SJCRH30 (cell line): ENCODE measurements at places on chromosomes 12 and 14. TPM values are rescaled to one million over a fixed set of nuclear protein-coding genes. Genes with fewer than 3 reads are reported as not detected.

GRCh38 chr12:117836999-117837736 lies 131.6 kb downstream of the KSR2 start:
- no peaks in the 10 kb centered on the region for H3K36me3 ChIP-seq
- no peak overlapping the region for H3K4me3 ChIP-seq
- no peak overlapping the region for H3K27ac ChIP-seq
- no peaks in the 10 kb centered on the region for H3K27me3 ChIP-seq
- peak; percentile 83 for DNase-seq
- H3K4me1 ChIP-seq = no peaks in the 10 kb centered on the region

GRCh38 chr14:43123544-43123943 lies 1383.5 kb downstream of the FSCB start:
- H3K36me3 ChIP-seq = no peaks in the 10 kb centered on the region
- no peak for DNase-seq
- H3K4me1 ChIP-seq = no peaks in the 10 kb centered on the region
- H3K27me3 ChIP-seq = no peaks in the 10 kb centered on the region

DNA sequence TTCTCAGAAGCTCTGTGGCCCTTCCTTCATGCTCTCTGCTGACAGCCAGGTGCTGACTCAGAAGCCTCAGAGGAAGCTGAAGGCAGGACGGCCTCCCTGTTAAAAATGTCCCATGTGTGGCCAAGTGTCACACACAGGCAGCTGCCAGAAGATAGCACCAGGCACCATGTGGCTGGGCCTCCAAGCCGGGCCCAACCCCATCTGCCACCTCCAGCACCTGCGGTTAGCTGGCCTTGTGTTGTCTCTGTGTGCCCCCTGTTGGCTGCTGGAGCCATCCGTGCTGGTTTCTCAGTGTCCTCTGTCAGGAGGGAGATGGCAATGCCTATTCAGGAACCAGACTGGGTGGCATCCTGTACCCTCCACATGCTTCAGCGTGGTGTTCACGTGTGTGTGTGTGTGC lies 63.2 kb downstream of the TSPAN11 start:
- H3K4me1 ChIP-seq = 0 out of 2 replicates have a peak, but pooled peaks cover 3% of the 10 kb centered on the region
- H3K27ac ChIP-seq = no peak overlapping the region
- H3K36me3 ChIP-seq = no peaks in the 10 kb centered on the region
- no peak overlapping the region for H3K4me3 ChIP-seq
- peak; percentile 82 for DNase-seq

- H3K4me1 ChIP-seq = no peaks in the 10 kb centered on the region
- H3K36me3 ChIP-seq = no peaks in the 10 kb centered on the region
- no peak overlapping the region for H3K4me3 ChIP-seq
- no peaks in the 10 kb centered on the region for H3K27me3 ChIP-seq
- H3K27ac ChIP-seq = no peak overlapping the region
Measured at GRCh38 chr12:102010265-102010994, 51.4 kb downstream of the WASHC3 start.

- H3K27me3 ChIP-seq = no peaks in the 10 kb centered on the region
- H3K27ac ChIP-seq = no peak overlapping the region
- H3K4me3 ChIP-seq = no peak overlapping the region
- no peaks in the 10 kb centered on the region for H3K36me3 ChIP-seq
- H3K4me1 ChIP-seq = no peaks in the 10 kb centered on the region
Measured at GRCh38 chr14:86015511-86015910, 485.6 kb downstream of the FLRT2 start.

GRCh38 chr12:58588770-58589169 lies 331.5 kb downstream of the LRIG3 start:
- H3K4me1 ChIP-seq = peaks cover 15% of the 10 kb centered on the region
- no peak for DNase-seq
- H3K36me3 ChIP-seq = no peaks in the 10 kb centered on the region
- H3K4me3 ChIP-seq = no peak overlapping the region
- no peaks in the 10 kb centered on the region for H3K27me3 ChIP-seq
- H3K27ac ChIP-seq = no peak overlapping the region

DNA sequence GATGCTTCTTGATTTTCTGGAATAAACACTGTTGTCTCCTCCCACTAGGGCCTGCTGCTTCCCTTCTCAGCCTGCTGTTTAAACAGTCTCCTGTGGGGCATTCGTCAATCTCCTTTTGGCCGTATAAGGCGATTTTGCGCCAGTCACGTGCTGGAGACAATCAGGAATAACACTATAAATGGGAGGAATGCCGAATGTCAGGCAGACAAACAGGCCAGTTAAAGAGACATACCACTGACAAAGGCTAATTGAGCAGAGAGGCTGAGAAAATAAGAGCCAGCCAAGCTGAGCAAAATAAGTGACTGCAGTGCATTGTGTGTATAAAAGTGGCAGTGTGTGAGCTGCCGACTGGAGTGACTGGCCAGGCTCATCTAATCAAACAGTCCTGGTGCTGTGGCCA lies 23.3 kb downstream of the DMAC2L start:
- no peak overlapping the region for H3K27ac ChIP-seq
- H3K27me3 ChIP-seq = no peaks in the 10 kb centered on the region
- H3K36me3 ChIP-seq = no peaks in the 10 kb centered on the region
- DNase-seq = no peak
- no peak overlapping the region for H3K4me3 ChIP-seq

DNA sequence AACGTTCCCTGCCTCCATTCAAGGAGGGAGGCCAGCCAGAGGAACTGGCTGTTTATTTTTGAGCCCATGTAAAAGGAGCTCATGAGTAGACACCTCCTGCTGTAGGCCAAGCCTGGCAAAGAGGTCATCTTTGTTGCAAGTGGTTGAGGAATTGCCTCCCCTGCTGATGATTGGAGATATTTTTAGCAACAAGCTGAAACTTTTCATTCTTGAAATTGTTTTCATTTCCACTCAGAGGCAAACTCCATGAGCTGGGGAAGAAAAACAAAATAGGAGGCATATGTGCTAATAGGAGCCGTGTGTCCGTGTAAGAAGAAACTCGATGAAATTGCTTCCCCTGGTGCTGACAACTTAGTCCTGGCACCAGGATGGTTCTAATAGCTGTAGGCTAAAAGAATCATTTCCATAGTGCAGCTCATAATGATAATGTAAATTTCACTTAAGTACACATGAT lies 440.1 kb upstream of the FAR2 start:
- H3K27ac ChIP-seq = no peak overlapping the region
- H3K4me3 ChIP-seq = no peak overlapping the region
- no peaks in the 10 kb centered on the region for H3K27me3 ChIP-seq
- H3K4me1 ChIP-seq = no peaks in the 10 kb centered on the region
- no peak for DNase-seq

DNA sequence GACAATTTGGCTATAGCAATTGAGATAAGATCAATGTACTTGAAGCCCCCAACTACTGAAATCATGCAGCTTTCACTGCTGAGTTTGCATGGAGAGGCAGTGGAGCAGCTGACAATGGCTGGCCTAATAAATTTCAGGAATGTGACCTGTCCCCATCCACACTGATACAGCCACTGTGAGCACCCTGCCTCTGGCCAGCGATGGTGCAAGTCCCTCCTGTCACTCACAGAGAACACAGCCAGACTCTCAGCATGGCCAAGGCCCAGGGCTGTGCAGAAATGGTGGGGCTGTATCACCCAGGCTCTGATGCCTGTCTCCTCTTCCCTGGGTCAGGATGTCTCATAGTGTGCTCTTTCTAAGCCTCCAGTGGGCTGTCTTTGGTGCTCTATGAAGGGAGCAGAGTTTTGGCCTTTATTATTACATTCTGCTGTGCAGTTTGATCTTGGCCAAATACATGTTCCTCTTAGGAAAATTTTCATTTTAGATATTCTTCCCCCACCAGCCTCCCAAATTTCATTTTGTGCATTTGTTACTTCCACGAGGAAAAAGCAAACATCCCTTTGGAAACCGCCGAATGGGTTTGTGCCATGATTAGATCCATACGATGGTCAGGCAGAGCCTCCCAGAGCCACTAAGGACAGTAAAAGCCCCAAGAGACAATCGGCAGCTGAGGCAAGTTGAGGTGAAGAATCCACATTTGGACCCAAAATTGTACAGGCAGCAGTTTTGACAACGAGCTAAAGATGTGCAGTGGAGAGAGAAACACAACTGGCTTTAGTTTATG lies 85.1 kb upstream of the WSCD2 start:
- H3K4me1 ChIP-seq = no peaks in the 10 kb centered on the region
- H3K27ac ChIP-seq = no peak overlapping the region
- no peak for DNase-seq
- H3K4me3 ChIP-seq = no peak overlapping the region

GRCh38 chr14:43249591-43249990 lies 1257.5 kb downstream of the FSCB start:
- no peaks in the 10 kb centered on the region for H3K36me3 ChIP-seq
- H3K4me1 ChIP-seq = no peaks in the 10 kb centered on the region
- no peaks in the 10 kb centered on the region for H3K27me3 ChIP-seq
- H3K4me3 ChIP-seq = no peak overlapping the region

DNA sequence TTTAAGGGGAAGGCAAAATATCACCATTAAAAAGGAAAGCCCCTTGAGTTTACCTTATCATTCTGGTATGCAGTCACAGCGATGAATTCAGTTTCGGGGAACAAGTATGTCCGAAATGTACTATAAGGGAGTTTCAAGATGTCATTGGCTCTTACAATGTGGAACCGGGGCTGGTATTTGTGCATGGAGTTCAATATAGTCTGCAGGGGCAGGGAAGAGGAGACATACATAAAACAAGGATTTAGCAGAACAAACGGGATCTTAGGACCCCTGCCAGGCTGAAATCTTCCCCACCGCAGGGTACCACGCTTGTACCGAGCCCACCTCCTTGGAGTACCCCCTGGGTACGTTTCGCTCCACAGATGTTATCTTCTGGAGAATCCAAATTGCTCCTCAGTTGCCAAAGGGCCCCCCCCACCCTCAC lies 4.5 kb downstream of the TBX3 start:
- H3K36me3 ChIP-seq = no peaks in the 10 kb centered on the region
- no peak for DNase-seq
- H3K4me1 ChIP-seq = no peaks in the 10 kb centered on the region
- no peak overlapping the region for H3K27ac ChIP-seq
- no peaks in the 10 kb centered on the region; the same call in none of the 2 replicates for H3K27me3 ChIP-seq

GRCh38 chr12:117738233-117738632 lies 230.6 kb downstream of the KSR2 start:
- no peaks in the 10 kb centered on the region for H3K36me3 ChIP-seq
- DNase-seq = no peak
- H3K27ac ChIP-seq = no peak overlapping the region
- H3K4me1 ChIP-seq = no peaks in the 10 kb centered on the region
- no peak overlapping the region for H3K4me3 ChIP-seq

GRCh38 chr14:78196323-78196722 lies 26.1 kb downstream of the NRXN3 start:
- H3K4me1 ChIP-seq = no peaks in the 10 kb centered on the region
- H3K4me3 ChIP-seq = no peak overlapping the region
- H3K27me3 ChIP-seq = no peaks in the 10 kb centered on the region
- H3K27ac ChIP-seq = no peak overlapping the region

DNA sequence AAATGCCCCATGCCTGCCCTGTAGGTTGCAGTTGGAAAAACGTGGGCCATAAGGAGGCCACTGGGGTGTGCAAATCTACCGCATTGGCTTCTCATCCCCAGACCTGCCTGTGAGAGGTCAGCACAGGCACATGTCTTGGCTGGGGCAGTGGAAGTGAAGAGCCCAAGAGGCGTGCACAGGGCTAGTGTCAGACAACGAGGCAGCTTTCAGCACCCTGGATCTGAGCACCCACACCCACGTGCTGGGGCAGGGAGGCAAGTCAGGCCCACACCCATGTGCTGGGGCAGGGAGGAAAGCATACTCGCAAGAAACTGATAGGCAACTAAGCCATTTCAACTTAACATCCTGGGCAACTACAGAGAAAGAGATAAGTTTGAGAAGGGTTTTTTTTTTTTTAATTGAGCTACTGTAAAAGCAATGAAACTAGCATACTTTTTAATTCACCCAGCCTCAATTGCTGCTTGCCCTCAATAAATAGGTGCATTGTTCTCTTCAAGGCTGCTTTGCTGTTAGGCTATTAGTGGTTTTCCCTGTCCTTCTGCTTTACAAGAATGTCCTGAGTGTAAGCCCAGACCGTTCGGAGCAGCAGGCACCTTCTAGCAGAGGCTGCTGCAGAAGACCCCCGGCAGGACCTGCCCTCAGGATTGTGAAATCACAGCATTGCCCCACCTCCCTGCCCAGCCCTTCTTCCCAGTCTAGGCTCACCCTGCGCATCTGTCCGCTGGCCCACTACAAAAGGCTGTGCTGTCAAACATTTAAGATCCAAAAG lies 355.3 kb upstream of the FKBP4 start:
- no peaks in the 10 kb centered on the region for H3K4me1 ChIP-seq
- H3K36me3 ChIP-seq = no peaks in the 10 kb centered on the region
- H3K27me3 ChIP-seq = no peaks in the 10 kb centered on the region
- no peak overlapping the region for H3K4me3 ChIP-seq
- no peak for DNase-seq

DNA sequence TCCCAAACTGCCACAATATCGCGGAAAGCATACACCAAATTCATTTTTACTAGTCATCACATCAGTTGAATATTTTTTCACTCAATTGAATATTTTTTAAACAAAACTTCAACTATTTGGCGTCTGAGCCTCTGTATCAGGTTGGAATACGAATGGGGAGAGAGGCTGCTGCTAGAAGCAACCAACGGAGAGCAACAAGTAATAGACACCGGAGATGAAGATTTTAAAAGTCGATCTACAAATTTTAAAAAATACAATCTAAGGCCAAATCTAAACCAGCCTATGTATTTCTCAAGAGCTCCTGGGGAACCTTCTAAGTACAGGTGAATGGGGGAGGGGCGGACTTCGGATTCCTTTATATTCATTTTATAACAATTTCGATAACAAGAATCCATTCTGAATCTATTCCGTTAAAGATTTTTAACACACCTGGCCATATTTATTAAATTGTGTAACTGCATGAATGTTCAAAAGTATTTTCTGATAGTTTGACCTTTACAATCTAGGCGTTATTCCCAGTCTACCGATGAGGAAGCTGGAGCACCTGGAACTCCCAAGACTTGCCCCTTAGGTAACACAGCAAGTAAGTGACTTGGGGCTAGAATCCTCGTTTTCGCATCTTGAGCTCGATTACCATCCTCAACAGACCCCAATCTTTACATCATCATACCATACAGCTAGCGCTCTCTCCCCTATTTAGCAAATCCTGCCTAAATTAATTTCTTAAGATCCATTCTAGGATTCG lies 1.2 kb downstream of the GNPNAT1 start:
- no peaks in the 10 kb centered on the region for H3K27me3 ChIP-seq
- H3K27ac ChIP-seq = peak overlapping the region; percentile 83; the same call in 1 of the 2 replicates
- H3K4me3 ChIP-seq = peak overlapping the region; percentile 87
- no peak for DNase-seq
- 0 out of 2 replicates have a peak, but pooled peaks cover 2% of the 10 kb centered on the region for H3K36me3 ChIP-seq
- no peaks in the 10 kb centered on the region for H3K4me1 ChIP-seq

DNA sequence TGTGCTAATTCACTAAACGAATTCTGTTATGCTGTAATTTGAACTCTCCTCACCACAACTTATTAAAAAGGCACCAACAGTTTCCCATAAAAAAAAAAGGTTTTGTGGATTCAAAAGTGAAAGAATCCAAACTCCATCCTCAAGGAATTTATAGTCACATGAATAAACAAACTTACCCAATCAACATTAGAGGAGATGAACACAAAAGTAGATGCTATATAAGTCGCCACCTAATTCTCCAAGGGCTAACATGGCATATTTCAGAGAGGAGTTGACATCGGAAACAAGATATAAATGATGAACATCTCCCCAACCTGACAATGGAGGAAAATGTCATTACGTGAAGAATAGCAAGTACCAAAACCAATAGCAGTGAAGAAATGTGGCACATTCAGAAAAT lies 265.5 kb upstream of the PRKD1 start:
- no peaks in the 10 kb centered on the region for H3K27me3 ChIP-seq
- no peaks in the 10 kb centered on the region for H3K4me1 ChIP-seq
- no peak for DNase-seq
- H3K36me3 ChIP-seq = no peaks in the 10 kb centered on the region
- no peak overlapping the region for H3K27ac ChIP-seq

Gene NUP107
- total RNA-seq = 149 and 150 TPM in 2 replicates

Gene SLC25A47
- total RNA-seq = 0.08 TPM in 1 of 2 replicates, not detected in the other

Gene ZNF385A
- 12.7 and 13.2 TPM in 2 replicates for total RNA-seq

Gene TWF1
- 125 and 147 TPM in 2 replicates for total RNA-seq

Gene FGD4
- total RNA-seq = 9.0 and 10.3 TPM in 2 replicates

Gene CCDC177
- 0.06 and 0.25 TPM in 2 replicates for total RNA-seq

Gene ESR2
- total RNA-seq = 11.8 and 12.1 TPM in 2 replicates

Gene IL31
- not detected in 2 replicates for total RNA-seq
